Fibroblast of skin of back (primary cell): ENCODE measurements at places on chromosomes 5 and 9.

- DNase-seq = no peak
These were observed 54.5 kb upstream of the PSD2 start for GRCh38 chr5:139740992-139741672.

DNA sequence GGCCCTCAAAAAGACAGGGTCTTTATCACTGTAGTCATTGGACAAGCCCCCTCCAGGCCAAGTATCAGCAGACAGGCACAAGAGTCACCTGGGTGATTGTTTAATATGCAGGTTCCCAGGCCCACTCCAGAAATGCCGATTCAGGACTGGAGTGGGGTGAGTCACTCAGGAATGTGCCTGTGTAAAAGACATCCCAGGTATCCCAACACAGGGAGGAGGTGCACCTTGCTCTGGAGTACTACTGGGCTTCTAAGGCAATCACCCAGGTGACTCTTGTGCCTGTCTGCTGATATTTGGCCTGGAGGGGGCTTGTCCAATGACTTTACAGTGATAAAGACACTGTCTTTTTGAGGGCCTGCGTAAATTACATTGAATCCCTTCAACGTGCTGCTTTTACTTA is 40.6 kb downstream of the ACTL7B start:
- DNase-seq = no peak

DNA sequence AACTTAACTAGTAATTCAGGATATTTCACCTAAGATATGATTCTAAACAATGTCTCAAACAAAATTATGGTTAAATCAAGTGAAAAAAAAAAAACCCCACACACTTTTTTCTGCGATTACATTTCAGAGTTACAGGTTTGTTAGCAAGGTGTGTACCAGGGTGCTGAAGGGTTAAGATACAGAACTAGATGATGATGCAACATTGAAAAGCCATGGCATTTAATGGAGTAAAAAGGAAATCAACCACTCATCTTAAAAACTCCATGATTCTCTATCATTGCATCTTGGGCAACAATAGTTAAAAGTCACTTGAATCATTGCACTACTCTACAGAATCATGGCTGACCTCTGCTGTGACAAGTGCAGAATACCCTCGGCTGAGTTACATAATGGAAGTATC is 270.3 kb upstream of the EFNA5 start:
- DNase-seq = no peak

- DNase-seq = peak; percentile 38
These were observed 47.0 kb downstream of the CCDC125 start for GRCh38 chr5:69285448-69286116.

DNA sequence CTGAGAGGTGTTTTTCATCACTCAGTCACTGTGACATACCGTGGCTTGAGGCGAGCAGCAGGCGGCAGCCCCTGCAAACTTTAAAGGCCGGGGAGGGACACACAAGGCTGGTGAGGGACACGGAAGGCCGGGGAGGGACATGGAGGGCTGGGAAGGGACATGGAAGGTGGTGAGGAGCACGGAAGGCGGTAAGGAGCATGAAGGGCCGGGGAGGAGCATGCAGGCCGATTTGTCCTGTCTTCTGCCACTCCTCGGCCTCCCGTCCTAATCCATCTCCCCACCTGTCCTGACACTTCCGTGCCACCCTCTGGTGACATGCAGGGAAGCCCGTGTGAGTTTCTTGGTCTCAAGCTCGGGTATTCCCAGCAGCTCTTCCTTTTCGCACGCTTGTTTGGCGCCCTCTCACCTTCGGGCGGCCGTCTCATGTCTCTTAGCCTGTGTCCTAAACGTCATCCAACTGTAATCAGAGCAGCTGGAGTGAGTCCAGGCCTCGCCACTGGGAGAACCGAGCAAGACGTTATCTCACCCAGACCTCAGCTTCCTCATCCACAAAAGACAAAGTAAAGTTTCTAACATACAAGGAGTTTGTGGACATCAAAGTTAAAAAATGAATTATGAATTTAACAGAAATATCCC is 126.5 kb downstream of the MRPL36 start:
- no peak for DNase-seq

DNA sequence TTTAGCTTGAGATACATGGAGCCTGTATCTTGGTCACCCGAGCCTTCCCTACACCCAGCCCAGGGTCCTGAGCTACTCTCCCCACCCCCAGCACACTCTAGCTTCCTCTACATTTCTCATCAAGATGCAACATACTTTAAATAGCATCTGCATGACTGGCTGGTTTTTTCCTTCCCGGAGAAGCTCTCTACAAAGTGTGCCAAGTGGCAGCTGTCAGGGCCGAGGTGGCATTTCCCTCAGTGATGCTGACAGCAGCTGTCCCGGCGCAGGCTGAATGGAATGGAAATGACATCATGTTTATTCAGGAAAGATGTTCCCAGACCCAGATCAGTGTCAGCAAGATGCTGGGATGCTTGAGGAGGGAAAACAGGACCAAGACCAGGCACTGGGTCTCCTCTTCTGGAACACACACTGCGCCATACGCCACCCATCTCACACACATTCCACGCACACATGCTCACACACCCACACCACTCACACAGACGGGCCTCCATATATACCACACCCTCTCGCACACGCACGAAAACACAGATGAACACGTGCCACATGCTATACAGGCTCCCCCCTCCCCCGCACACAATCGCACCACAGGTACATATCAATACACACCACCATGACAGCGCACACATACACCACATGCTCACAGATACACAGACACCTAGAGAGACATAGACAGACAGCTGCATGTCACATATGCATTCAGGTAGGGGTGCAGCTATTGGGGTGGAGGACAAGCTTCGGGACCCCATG is 67.8 kb downstream of the LHX2 start:
- peak; percentile 93 for DNase-seq

DNA sequence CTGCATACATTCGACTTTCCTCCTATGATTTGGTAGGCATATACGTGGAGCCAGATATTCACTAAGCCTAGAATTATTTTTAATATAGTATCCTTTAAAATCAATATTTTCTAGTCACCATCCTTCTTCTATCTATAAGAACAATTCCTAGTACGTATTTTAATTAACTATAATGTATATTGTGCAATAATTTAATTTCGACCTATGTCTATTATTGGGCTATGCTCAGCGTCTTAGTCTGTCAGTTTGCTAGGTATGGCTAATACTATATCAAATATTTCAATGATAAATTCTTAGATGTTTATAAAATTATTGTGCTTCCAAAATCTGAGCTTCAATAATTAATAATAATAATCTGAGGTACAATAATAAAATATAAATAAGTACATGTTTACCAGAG is 705.3 kb downstream of the PRELID2 start:
- DNase-seq = no peak

DNA sequence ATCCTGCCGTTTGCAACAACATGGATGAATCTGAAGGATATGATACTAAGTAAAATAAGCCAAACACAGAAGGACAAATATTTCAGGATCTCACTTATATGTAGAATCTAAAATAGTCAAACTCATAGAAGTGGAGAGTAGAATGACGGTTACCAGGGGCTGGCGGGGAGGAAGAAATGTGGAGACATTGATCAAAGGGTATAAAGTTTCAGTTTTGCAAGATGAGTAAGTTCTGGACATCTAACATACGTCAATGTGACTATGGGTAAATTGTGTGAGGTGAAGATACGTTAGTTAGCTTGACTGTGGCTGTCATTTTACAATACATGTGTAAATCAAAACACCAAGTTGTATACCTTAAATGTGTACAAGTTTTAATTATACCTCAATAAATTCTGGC is 200.3 kb downstream of the SNX18 start:
- no peak for DNase-seq

- DNase-seq = no peak
These were observed 75.7 kb downstream of the WNK2 start for GRCh38 chr9:93259490-93260262.

GRCh38 chr9:27414220-27414761 is 109.8 kb upstream of the IFNK start:
- no peak for DNase-seq

GRCh38 chr5:131068893-131069643 is 96.0 kb downstream of the HINT1 start:
- peak; percentile 1 for DNase-seq

- DNase-seq = peak; percentile 97
These were observed 71.0 kb upstream of the ICE1 start for GRCh38 chr5:5351288-5351979.

- DNase-seq = no peak
These were observed 231.9 kb downstream of the AP3B1 start for GRCh38 chr5:78062645-78063044.

DNA sequence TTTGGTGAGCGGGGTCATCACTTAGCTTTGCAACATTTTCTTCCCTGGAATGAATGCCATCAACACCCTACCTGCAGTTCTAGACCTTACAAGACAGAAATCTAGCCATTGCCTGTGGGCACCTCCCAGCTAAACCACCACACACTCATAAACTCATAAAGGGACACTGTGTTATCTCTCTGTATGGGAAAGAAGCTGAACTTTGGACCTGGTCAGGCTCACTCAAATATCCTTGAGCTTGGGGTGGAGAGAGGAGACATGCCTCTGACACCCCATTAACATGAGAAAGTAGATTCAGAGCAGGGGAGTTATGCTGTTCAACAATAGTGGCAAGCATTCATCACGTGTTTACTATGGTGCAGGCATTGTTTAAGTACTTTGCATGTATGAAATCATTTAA is 205.6 kb downstream of the ZNF462 start:
- DNase-seq = no peak

GRCh38 chr5:52983731-52984636 is 5.2 kb upstream of the ITGA2 start:
- DNase-seq = peak; percentile 47

DNA sequence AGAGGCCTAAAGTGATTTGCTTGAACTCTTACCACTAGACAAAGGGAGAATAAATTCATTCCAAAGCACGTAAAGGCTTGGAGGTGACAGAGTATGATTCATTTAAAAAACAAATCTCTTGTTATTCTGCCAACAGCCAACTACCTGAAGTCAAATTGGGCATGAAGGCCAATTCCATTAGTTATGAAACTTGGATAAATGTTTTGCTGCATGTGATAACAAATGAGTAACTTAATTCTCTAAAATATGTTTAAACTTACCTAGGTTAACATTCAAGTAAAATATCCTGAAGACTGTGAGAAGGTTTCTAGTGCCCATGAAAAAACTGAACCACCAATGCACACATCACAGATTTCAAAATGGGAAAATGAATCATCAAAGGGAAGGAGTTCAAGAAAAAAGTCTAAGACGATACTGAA is 120.1 kb upstream of the TSLP start:
- no peak for DNase-seq

GRCh38 chr5:17064241-17064640 is 128.2 kb upstream of the MYO10 start:
- DNase-seq = no peak

- DNase-seq = no peak
These were observed 150.5 kb upstream of the ELL2 start for GRCh38 chr5:96112123-96112670.

DNA sequence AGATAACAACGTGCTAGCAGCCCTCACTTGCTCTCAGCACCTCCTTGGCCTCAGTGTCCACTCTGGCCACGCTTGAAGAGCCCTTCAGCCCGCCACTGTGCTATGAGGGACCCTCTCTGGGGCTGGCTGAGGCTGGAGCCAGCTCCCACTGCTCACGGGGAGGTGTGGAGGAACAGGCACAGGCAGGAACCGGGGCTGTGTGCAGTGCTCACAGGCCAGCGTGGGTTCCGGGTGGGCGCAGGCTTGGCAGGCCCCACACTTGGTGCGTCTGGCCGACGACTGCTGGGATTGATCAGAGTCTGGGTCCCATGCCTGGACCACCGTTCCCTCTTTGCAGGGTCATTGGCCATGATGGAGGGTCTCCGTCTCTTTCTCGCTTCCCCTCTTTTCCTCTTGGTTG is 194.3 kb upstream of the GRAMD2B start:
- DNase-seq = no peak

GRCh38 chr5:124040799-124041198 is 528.8 kb downstream of the CSNK1G3 start:
- peak; percentile 28 for DNase-seq

DNA sequence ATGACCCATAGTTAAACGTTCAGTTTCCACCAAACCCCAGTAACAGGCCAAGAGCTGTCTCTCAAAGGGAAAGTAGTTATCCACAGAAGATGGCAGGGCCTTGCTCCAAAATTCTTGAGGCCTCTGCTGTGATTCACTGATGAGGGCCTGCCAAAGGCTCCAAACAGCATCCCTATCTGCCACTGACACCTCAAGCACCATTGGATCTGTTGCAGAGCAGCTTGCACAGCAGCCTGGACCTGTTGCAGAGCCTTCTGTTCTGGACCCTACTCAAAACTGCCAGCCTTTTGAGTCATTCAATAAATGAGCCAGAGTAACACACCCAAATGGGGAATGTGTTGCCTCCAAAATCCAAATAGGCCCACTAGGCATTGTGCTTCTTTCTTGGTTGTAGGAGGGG is 741.5 kb upstream of the RGMB start:
- no peak for DNase-seq

- peak; percentile 30 for DNase-seq
These were observed 170.5 kb upstream of the SMIM23 start for GRCh38 chr5:171614971-171615653.

DNA sequence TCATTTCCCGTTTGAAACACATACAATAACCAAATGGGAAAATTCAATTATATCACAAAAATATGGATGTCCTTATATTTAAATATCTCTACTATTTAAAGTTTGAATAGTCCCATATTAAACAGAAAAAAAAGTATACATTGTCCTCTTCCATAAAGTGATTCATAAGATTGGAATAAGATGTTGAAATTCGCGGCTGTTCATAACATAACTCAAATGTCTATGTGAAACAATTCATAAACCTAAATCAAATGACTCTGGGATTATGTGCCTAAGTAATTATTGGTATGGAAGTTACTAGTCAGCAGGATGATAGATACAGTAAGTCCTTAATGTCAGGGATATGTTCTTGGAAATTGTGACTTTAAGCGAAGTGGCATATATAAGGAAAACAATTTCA is 3.9 kb upstream of the EFNA5 start:
- DNase-seq = peak; percentile 76

GRCh38 chr9:95509851-95510708 is 6.7 kb downstream of the PTCH1 start:
- DNase-seq = peak; percentile 34

DNA sequence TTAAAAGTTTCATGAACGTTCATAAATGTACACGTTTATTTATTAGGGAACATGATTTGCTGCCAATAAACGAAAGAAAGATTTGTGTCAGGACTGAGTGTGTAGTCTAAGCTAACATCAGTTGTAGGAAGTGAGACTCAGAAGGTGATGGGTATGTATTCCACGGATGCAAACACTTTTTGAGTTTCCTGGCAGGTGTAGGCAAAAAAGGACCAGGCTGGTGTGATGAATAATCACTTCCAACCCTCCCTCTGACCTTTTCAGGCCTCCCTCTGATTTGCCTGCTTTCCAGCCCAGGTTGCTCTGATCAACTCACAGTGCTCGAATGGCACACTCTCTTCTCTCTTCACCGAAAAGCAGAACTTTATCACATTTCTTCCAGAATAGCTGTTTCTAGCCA is 51.8 kb downstream of the BASP1 start:
- no peak for DNase-seq

GRCh38 chr5:65018763-65019162 is 250.0 kb downstream of the CWC27 start:
- no peak for DNase-seq

- DNase-seq = peak; percentile 82
These were observed 2.7 kb upstream of the PDGFRB start for GRCh38 chr5:150158170-150158949.

- no peak for DNase-seq
These were observed 329.9 kb upstream of the ISL1 start for GRCh38 chr5:51053361-51053760.

- DNase-seq = no peak
These were observed 230.1 kb downstream of the CAAP1 start for GRCh38 chr9:26662476-26662875.
